ENCODE measurements at places on chromosomes 16 and 17.

GRCh38 chr16:66489385-66489784, 60.5 kb downstream of the TK2 start:
- DNase-seq, result no peak

- DNase-seq, result peak; percentile 27
Observed at GRCh38 chr17:45902892-45903346, 8.6 kb downstream of the MAPT start.

- DNase-seq, result no peak
Observed at GRCh38 chr16:11401161-11402050, 56.1 kb downstream of the RMI2 start.

GRCh38 chr16:87678618-87679017, 76.3 kb downstream of the JPH3 start:
- DNase-seq, result no peak

- DNase-seq, result no peak
Observed at GRCh38 chr16:89040861-89041570, 52.6 kb upstream of the ACSF3 start.

DNA sequence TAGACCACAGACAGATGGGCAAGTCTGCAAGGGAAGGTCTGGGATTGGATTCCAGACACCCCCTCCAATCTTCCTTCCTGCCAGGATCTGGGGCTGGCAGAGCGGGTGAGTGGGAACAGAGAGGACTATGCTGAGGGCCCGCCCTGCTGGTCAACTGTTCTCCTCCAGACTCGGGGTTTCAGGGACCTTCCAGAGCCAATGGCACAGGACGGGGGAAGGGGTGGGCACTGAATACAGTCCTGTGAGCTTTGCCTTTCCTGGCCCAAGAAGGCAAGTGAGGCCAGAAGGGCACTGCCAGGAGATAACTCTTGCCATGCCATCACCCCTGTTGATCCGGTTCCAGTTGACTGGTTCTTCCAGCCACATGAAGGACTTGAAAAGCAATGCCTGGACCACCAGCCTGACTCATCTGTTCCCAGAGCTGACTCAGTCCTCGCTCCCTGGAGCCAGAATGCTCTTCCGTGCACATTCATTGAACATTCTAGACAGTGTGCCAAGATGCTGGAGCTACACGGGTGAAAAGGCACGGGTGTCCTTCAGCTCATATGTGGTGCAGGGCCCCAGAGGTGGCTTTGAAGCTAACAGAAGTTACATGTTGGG, 533 bp upstream of the MEFV start:
- no peak for DNase-seq

- DNase-seq, result peak; percentile 32
Observed at GRCh38 chr16:54051821-54052220, 234.8 kb downstream of the IRX3 start.

- DNase-seq, result no peak
Observed at GRCh38 chr16:46836534-46837530, 5.9 kb upstream of the C16orf87 start.
